ENCODE measurements at places on chromosomes 2 and 18.

DNA sequence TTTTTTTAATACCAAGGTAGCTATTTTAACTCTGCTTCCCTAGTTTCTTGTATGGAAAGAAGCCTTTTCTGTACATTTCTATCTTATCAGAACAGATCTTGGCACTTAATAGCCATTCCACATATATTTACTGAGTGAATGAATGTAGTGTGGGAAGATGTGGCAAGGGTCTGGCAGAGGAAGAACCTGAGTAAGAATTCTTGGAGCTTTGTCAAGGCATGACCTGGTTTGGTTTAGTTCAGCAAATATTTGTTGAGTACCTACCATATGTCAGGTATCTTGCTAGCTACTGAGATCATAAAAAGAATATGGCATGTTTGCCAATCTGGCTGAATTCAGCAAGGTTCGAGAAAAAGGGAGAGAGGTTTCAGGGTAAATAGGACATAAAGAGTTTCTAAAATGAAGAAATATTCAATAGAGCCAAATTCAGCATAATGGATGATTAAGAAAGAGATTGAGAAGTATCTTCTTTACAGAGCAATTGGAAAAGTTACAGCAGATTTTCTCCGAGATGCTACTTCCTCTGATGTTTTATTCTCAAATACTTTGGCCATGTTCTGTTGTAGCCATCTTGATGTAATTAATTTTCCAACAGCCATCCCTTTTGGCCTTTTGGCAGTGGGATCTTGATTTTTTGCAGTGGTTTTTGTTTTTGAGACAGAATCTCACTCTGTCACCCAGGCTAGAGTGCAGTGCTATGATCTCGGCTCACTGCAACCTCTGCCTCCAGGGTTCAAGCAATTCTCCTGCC is 21.7 kb upstream of the MEP1B start:
- no peak for DNase-seq

DNA sequence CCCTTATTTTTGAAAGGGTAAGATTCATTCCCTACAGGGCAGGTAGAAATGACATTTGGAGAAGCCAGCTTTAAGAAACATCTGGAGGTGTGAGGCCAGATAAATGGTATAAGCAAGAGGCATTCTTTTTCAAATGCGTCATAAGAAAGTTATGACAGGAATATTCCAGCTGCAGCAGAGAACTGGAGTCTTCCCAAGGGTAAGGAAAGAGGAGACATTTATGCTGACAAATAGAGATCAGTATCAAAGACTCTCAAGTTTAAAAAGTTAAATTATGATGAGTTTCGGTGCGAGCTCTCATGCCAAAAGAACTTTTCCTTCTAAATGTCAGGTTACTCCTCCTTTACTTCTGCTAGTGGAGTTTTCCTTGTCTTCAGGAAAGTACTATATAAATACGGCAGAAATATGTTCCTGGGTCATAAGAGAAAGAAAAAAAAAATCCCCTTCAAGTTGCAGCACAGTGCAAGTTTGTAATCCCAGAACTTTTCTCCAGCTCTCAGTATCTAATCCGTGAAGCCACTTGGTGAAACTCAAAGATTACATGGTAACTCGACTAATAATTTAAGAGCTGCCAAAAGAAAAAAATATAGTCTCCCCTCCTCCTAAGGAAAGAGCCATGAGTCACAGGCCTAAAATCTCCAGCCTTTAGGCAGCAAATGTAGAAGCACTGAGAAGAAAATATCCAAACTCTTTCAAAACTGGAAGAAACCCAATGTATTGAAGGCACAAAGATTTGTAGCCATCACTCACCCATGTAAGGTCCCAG is 428.1 kb downstream of the MEIS1 start:
- DNase-seq: no peak

- no peak for DNase-seq
Observed at GRCh38 chr2:240144649-240145261, 4.3 kb upstream of the OTOS start.

DNA sequence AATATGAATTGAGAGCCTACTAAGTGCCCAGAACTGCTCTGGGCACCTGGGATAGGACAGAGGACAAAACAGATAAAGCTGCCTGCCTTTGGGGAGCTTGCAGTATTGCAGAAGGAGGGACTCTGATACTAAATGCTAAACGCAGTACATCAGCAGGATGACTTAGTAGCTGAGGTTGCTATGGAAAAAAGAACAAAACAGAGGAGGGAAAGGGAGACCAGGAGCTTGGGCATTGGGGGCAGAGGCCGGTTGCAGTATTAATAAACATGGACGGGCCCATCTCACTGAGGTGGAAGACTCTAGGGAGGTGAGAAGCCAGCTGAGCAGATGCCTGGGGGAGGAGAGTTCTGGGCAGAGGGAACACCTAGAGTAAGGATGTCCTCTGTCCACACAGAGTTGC is 66.1 kb upstream of the SP3 start:
- DNase-seq: no peak

DNA sequence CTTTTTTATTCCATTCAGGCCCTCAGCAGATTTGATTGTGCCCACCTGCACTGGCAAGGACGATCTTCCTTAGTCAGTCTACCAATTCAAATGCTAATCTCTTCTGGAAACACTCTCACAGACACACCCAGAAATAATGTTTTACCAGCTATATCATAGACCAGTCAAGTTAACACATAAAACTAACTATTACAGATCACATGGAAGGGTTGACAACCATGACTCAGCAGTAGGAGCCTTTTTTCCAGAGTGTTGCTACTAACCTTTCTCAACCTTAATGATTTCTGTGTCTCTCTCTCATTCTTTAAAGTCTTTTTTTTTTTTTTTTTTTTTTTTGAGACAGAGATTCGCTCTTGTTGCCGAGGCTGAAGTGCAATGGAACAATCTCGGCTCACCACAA is 143.5 kb upstream of the MSH6 start:
- DNase-seq: no peak

- DNase-seq: no peak
Observed at GRCh38 chr2:102120701-102121159, 21.8 kb upstream of the IL1R1 start.

- DNase-seq: no peak
Observed at GRCh38 chr2:76546207-76546606, 835.5 kb upstream of the GCFC2 start.

DNA sequence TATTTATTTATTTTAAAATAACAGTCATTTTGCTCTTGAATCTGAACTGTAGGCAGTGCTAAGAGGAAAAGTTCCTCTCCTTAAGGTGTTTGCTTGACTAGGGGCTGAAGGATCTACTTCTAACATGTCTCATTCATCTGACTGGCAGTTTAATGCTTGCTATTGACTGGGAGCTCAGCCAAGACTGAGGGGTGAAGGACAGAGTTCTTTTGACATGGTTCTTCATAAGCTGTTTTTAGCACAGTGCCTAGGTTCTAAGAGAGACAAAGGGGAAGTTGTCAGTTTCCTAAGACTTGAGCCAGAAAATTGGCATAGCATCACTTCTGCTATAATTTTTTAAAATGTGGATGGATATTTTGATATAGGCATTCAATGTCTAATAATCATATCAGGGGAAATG is 73.0 kb downstream of the COMMD1 start:
- DNase-seq: no peak

GRCh38 chr18:50981381-50981780 is 13.5 kb downstream of the ELAC1 start:
- DNase-seq: no peak

- no peak for DNase-seq
Observed at GRCh38 chr2:190512539-190513095, 21.9 kb downstream of the NEMP2 start.
